NCI-H1048 (cell line): ENCODE measurements at places on chromosomes 12 and 14.

GRCh38 chr12:59499774-59500173 lies 96.1 kb upstream of the SLC16A7 start:
- no peak for DNase-seq

DNA sequence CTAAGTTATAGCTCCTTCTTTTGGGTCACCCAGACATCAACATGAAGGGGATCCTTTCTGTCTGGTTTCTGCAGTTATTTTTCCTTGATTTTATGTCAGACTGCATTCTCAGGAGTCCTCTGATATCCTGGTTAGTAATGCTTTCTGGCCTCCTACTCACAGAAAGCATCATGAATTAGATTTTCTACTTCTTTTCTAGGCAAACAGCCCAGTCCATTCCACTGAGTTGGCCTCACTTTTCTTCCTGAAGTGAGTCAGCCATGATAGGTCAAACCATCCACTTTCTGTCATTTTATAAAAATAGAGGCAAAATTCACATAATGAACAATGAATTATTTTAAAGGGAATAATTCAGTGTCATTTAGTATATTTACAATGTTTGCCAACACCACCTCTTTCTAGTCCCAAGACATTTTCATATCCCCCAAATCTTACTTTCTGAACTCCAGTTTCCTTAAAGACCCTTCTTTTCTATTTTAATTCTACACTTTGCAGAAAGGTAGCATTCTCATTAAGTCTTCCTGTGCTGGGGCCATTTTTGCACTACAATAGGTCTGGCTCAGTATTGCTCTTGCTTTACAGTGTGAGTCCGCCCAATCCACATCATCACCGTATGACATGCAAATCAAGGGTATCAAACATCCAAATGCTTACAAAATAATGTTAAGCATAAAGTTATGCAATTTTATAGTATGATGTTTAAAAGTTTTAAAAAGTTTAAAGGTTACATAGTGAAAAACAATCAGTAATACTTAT lies 95.1 kb downstream of the UNC79 start:
- DNase-seq: no peak

DNA sequence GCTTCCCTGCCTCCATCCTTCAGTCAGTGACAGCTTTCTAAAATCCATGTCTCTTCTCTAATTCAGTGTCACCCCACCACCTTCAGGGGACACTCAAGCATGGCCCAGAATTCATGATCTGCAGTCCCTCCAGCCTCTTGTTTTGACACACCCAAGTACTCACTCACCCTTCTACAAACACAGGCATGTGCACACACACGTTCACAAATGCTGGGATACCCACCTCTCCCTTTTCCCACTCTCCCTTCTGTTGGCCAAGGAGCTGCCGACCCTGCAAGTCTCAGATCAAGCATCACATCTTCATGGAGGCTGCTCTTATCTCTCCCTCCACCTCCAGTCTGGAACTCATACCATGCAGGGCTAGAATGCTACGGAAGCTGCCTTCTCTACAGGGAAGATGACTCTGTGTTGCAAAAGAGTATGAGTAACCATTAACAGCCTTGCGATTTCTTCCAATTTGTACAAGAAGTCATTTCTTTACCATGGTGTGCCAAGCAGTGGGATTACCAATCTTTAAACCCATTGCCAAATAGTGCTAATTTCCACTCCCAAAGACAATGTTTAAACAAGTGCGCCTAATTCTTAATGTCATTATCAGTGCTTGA lies 196.1 kb downstream of the BCL11B start:
- no peak for DNase-seq

DNA sequence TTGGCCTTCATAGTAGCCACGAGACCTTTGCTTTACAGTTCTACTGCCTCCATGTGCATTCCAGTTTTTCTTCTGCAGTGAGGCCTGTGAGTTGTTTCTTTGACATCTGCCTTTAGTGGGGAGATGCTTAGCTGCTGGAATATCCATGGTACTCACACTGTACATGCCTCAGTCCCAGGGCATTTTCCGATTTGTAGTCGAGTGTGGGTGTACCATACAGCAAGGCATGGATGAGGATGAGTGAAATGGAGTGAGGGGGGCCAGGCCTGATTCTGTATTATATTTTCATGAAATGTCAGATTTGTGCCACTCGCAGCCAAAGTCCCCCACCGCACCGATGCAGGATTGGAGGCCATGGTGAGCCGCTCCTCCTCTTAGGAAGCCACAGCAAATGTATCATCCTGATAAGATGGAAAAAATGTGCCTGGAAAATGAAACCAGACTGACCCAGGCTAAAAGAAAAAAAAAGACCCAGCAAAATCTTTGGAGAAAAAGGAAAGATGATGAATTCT lies 173.0 kb downstream of the ADGRD1 start:
- no peak for DNase-seq

DNA sequence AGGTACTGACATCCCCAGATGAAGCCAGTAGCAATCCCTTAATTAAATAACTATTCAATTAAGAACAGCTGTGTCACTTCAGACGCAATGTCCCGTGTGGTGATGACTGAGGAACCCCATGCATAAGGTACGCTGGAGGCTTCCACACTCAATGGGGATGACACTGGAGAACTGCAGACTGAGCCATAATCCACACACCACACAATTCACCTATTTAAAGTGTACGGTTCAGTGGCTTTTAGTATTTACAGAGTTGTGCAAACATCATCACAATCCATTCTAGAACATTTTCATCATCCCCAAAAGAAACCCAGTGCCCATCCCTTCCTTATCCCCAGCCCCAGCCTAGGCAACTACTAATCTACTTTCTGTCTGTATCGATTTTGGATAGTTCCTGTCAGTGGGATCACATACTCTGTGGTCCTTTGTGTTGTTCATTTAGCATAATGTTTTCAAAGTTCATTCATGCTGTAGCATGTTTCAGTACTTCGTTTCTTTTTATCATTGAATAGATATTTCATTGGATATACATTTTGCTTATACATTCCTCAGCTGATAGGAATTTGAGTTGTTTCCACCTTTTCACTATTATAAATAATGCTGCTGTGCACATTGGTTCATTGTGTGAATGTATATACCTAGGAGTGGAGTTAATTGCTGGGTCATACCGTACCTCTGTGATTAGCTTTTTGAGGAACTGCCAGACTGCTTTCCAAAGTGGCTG lies 61.1 kb downstream of the NINJ2 start:
- DNase-seq: no peak

- DNase-seq: no peak
Observed at GRCh38 chr14:103871596-103872480, 24.5 kb upstream of the PPP1R13B start.

GRCh38 chr12:50110762-50111351 lies 1.2 kb upstream of the COX14 start:
- DNase-seq: no peak

- DNase-seq: no peak
Observed at GRCh38 chr12:107025671-107026070, 38.7 kb upstream of the MTERF2 start.

- no peak for DNase-seq
Observed at GRCh38 chr12:47360771-47361388, 281.1 kb upstream of the AMIGO2 start.

GRCh38 chr14:34171431-34172172 lies 220.7 kb upstream of the EGLN3 start:
- no peak for DNase-seq

DNA sequence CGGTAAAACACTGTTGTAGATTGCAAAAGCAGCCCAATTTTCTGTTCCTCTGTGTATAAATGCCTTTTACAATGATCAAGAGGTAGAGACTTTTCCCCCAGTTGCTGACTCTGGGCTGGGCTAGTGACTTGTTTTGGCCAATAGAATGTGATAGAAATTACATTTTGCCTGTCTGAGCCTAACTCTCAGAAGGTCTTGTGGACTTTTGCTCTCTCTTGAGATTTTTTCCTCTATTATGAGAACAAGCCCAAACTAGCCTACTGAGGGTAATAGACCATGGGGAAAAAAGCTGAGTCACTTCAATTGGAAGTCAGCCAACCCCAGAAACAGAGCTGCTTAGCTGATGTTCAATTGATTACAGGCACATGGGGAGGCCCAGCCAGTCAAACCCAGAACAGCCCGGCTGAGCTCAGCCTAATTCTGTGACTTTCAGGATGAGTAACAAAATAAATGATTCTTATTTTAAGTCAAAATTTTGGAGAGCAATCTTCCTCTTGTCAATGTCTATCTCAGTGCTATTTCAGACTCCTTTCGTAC lies 61.4 kb downstream of the MYF5 start:
- peak; percentile 64 for DNase-seq

DNA sequence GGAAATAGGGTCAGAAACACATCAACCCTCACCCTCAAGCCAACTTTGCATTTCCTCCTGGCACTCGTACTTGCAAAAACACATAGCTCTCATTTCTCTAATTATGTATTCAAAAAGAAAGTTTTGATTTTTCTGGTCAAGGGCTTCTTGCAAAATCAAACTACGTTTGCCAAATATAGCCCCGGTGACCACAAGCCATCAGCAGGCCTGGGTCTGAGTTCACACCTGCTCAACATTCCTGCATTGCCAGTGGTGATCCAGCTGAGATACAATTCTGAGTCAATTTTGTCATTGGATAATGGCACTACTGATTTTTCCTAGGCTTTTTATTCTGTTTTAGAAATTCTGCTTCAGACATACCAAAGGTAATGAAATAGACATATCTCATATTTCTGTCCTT lies 10.7 kb upstream of the BHLHE41 start:
- DNase-seq: no peak

DNA sequence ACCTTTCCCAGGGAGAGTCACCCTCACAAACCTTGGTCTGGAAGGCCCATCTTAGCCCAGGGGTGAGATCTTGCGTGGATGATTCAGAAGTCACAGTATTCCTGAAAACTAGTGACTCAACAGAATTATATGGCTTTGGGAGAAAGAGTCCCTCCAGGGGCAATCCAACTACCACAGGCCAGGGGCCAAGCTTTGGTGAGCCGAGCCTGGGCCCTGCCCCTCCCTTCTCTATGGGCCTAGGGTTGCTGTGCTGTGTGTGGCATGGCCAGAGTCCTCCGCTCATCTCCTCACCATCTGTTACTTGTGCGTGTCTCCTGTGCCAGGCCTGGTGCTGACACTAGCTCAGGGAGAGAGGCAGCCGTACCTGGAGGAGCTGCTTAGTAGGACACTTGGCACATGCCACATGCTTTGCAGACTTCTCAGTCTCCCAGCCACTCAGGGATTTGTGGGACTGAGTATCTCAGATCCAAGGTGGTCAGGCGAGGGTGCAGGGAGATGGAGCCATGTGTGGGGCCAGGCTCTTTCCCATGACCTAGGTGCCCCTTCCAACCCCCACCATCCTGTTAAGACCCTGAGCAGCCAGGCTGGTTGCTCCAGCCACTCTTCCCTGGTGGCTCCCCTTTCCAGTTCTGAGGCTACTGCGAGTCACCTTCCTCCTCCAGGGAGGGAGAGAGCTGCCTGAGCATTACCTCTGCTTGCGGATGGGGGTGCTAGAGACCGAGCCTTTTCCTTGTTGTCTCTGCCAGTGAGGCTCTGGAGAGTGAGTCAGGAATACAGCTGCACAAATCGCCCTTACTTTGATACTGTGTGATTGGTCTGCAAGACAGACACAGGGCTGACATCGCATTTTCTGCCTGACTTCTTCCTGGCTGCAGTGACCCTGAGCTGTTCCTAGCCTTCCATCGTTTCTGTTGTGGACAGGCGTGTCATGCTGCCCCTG lies 94.1 kb downstream of the SLC25A47 start:
- no peak for DNase-seq

DNA sequence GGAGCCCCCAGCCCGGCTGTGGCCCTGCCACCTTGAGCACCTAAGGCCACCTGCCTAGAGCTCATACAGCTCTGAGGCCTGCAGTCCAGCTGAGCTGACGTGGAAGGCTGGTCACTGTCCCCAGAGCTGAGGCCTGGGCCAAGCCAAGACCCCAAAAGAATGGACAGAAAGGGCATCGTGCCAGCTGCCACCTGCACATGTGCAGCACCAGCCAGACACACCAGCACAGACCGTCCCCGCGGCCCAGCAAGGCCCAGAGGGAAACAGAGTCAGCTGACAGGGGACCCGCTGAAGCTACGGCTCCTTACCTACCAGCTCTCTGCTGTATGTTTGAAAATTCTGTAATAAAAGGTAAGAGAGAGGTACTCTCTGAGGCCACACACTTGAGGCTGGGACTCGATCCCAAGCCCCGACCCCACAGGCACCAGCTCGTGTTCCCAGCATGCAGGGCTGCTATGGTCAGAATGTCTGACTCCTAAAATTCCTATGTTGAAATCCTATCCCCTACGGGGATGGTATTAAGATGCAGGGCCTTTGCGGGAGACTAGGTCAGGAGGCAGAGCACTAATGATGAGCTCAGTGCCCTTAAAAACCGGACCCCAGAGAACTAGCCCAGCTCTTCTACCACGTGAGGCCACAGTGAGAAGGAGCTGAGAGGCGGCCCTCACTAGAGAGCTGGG lies 25.4 kb downstream of the BRF1 start:
- no peak for DNase-seq

GRCh38 chr12:26696048-26696612 lies 136.9 kb downstream of the ITPR2 start:
- DNase-seq: no peak
